ENCODE measurements at places on chromosomes 2 and 18. TPM values are rescaled to one million over a fixed set of nuclear protein-coding genes. Genes with fewer than 3 reads are reported as not detected.

GRCh38 chr2:200922439-200922838 lies 33.3 kb downstream of the NIF3L1 start:
- H3K27me3 ChIP-seq = no peaks in the 10 kb centered on the region
- H3K36me3 ChIP-seq = peaks cover 8% of the 10 kb centered on the region
- no peaks in the 10 kb centered on the region for H3K4me1 ChIP-seq
- DNase-seq = no peak

The SERPINB12 gene
- total RNA-seq = not detected

- no peak for DNase-seq
- no peaks in the 10 kb centered on the region for H3K27me3 ChIP-seq
- H3K4me1 ChIP-seq = peaks cover 4% of the 10 kb centered on the region
- no peak overlapping the region for H3K27ac ChIP-seq
- H3K36me3 ChIP-seq = no peaks in the 10 kb centered on the region
These were observed 8.8 kb downstream of the NFATC1 start for GRCh38 chr18:79404567-79404910.

DNA sequence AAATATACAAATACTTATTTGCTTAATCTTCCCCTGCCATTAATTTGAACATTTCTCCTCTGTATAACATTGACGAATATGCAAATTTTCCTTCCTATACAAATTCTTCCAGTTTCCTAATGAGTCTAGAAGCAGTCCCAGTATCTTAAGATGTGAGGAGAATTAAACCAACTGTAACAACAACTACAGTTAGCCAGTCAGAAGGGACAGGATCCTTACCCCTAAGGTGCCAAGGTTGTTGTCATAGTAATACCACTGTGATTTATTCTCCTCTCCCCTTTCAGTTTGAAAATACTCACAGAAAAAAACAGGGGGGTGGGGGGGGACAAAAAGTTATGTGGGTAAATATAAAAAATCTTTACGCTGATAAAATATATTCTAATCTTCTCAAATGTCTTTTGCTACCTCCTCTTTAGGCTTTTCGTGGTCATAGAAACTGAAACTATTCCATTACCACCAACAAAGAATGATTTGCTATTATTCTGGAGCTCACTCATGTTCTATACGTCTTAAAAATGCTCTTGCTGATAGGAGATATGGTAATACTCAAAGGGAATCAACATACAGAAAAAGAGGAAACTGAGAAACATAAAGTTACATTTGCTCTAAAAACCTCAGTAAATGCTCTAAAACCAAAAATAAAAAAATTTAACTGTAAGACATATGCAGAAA lies 107.6 kb downstream of the MEMO1 start:
- H3K27ac ChIP-seq = no peak overlapping the region
- DNase-seq = no peak

GRCh38 chr2:28435814-28436351 lies 43.2 kb downstream of the FOSL2 start:
- DNase-seq = no peak
- no peaks in the 10 kb centered on the region for H3K27me3 ChIP-seq
- no peaks in the 10 kb centered on the region for H3K36me3 ChIP-seq
- H3K4me1 ChIP-seq = no peaks in the 10 kb centered on the region

- no peak overlapping the region for H3K4me3 ChIP-seq
- H3K36me3 ChIP-seq = no peaks in the 10 kb centered on the region
- no peak for DNase-seq
These were observed 5.3 kb downstream of the OSR1 start for GRCh38 chr2:19352946-19353720.

The CCDC88A gene
- total RNA-seq = 31.0 TPM

DNA sequence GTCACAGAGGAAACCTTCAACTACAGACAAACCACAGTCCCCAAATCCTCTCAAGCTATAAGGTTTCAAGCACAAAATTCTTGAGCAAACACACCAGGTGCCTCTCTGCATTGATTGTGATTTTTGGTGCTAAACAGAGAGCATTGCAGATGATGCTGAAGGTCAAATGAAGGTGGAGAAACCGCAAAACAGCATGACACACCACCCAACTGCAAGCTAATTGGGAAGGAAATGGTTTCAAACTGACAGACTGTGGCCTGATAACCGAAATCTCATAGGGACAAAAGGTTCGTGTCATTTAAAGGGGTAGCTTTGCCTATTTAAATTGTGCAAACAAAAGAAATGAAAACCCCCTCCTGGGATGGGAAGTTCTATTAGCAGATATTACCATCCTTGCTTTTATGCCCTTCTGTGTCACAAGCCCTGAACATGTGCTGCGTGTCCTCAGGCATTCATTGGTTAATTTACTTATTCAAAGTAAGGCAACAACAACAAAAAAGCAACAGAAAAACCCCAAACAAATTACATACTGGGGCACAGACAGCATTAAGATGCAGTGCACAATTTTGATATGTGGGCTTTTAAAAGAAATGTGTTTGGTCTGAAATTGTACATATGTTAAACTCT lies 154.9 kb downstream of the AQP4 start:
- H3K27me3 ChIP-seq = no peaks in the 10 kb centered on the region
- H3K4me1 ChIP-seq = no peaks in the 10 kb centered on the region
- H3K36me3 ChIP-seq = no peaks in the 10 kb centered on the region
- no peak overlapping the region for H3K27ac ChIP-seq

GRCh38 chr2:157874997-157875640 lies 1.0 kb downstream of the ACVR1 start:
- no peak for DNase-seq
- H3K27me3 ChIP-seq = no peaks in the 10 kb centered on the region
- H3K4me1 ChIP-seq = peaks cover 49% of the 10 kb centered on the region
- peak overlapping the region; percentile 98 for H3K27ac ChIP-seq
- H3K4me3 ChIP-seq = peak overlapping the region; percentile 90

The FAM124B gene
- total RNA-seq = 0.42 TPM

DNA sequence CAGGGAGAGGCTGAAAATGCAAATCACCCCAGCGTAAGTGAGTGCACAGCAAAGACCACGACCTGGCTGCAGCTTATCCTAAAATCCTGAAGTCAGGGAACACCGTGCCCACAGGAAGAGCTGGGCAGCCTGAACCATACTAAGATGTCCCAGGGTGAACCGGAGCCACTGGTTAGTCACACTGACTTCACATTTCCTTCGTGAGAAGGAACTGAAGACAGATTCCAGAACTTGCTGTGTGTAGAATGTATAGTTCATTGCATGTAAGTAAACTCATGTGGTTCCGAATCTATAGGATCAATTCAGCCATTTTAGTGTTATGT lies 84.6 kb upstream of the NDUFV2 start:
- H3K27ac ChIP-seq = no peak overlapping the region
- no peaks in the 10 kb centered on the region for H3K36me3 ChIP-seq
- no peak for DNase-seq
- H3K27me3 ChIP-seq = no peaks in the 10 kb centered on the region
- H3K4me3 ChIP-seq = no peak overlapping the region

The ANKRD23 gene
- 4.2 TPM for total RNA-seq

GRCh38 chr2:137705296-137705695 lies 259.0 kb upstream of the HNMT start:
- no peaks in the 10 kb centered on the region for H3K4me1 ChIP-seq
- H3K27ac ChIP-seq = no peak overlapping the region
- no peaks in the 10 kb centered on the region for H3K27me3 ChIP-seq
